B cell (primary cell): ENCODE measurements at places on chromosomes 4 and X. TPM values are rescaled to one million over a fixed set of nuclear protein-coding genes. Genes with fewer than 3 reads are reported as not detected.

The RASGEF1B gene
- 130 and 141 TPM in 2 replicates for total RNA-seq

GRCh38 chr4:10620935-10621488 is 63.6 kb downstream of the CLNK start:
- DNase-seq, result no peak

The MAGEB10 gene
- total RNA-seq, result not detected in 2 replicates

GRCh38 chr4:20829617-20830357 is 129.5 kb downstream of the PACRGL start:
- DNase-seq, result no peak

DNA sequence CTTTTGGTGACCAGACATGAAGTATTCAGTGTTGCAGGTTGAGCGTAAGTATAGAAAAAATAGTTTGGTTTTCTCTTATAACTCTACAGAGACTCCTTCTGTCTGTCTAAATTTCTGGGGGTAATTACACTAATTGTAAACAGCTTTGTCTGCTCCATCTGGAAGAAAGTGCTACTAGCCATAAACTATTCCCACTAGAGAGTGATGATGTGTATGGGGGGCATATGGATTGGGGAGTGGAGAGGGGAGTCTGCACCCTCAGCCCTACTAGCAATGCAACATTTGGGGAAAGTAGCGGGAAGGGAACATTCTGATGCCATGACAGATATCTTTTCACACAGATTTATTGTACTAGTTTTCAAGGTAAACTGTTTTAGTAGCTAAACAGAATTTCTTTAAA is 549.7 kb downstream of the TRIML1 start:
- DNase-seq, result no peak

The SPATA4 gene
- total RNA-seq, result not detected in 2 replicates

GRCh38 chrX:135484641-135485289 is 35.7 kb upstream of the INTS6L start:
- DNase-seq, result peak; percentile 52

The APLN gene
- total RNA-seq, result not detected in 2 replicates

DNA sequence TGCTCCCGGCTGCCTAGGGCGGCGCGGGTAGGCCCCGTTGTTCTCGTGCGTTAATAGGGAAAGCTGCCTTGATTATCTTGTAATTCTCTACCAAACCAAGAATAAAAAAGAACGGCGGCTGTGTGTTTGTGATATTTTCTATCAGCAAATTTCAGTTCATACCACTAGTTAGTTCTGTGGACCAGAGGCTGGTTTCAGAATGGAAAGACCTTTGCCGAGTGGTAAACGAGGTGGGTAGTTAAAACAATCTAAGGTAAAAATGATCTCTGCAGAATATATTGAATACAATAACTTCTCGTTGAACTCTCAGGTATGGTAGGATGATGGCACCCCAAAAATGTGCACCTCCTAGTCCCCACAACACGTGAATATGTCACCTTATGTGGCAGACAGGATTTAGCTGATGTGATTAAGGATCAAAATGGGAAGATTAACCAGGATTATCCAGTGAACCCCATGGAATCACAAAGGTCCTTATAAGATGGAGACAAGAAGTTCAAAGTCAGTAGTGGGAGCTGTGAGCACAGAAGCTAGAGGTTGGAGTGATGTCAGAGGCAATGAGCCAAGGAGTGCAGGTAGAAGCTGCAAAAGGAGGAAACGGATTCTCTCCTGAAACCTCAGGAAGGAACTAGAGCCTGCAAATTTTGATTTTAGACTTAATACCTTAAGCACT is 574 bp upstream of the CFAP97 start:
- DNase-seq, result peak; percentile 40

GRCh38 chr4:680928-681645 is 6.7 kb downstream of the MYL5 start:
- DNase-seq, result peak; percentile 72

The ABLIM2 gene
- 68.3 and 79.0 TPM in 2 replicates for total RNA-seq

DNA sequence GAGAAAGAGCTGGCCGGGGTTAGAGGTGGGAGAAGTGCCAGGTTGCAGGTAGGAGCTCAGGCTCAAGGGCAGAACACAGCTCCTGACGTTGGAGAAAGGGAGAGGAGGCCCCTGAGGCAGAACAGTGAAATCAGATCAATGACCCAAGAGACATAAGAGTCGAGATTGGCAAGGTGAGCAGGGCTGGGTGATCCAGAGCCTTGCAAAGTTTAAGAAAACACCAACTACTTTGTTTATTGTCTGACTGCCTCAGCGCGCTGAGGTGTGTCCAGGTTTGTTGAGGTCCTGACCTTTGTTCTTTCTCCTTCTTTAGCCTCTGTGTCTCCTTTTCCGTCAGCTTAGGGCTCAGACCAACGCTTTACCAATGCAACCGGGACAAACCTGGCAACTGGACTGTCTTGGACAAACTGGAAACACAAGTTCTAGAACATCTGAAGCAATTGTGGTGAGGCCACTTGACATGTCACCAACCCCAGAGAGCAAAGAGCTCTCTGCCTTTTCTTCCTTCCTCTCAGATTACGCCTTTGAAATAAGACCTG is 28.3 kb downstream of the CHRNA9 start:
- no peak for DNase-seq

GRCh38 chrX:100297728-100298127 is 112.3 kb downstream of the PCDH19 start:
- no peak for DNase-seq

- DNase-seq, result no peak
Measured at GRCh38 chr4:15427701-15428100, at the start of gene C1QTNF7. TSS of gene C1QTNF7 (plus strand) at chr4:15428033. CDS start at chr4:15435744, 7,711 bp downstream.

The ZNF280C gene
- total RNA-seq, result 7.0 and 7.1 TPM in 2 replicates

The SMAD1 gene
- not detected in 2 replicates for total RNA-seq

The ETDA gene
- not detected in 2 replicates for total RNA-seq

- peak; percentile 79 for DNase-seq
Measured at GRCh38 chr4:87073199-87074120, 138.6 kb downstream of the AFF1 start.

The HPGD gene
- 0.63 TPM in 1 of 2 replicates, not detected in the other for total RNA-seq

DNA sequence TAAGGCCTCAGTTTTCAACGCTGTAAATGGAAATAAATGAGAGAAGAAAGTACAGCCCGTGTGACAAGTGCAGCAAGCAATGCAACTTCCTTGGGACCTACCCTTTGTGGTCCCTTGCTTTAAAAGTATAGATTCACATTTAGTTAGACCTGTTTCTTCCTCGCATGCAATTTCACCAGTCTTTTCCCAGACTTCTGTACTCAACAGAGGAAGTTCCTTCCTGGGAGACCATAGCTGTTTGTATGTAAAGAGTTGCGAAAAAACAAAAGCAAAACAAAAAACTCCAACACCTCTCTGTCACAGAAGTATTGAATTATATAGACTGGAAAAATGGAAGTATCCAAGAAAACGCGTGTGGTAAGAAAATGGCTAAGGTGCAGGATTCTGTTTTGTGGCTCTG is 1.1 kb upstream of the IRF2 start:
- no peak for DNase-seq

The C4orf54 gene
- total RNA-seq, result not detected in 2 replicates

DNA sequence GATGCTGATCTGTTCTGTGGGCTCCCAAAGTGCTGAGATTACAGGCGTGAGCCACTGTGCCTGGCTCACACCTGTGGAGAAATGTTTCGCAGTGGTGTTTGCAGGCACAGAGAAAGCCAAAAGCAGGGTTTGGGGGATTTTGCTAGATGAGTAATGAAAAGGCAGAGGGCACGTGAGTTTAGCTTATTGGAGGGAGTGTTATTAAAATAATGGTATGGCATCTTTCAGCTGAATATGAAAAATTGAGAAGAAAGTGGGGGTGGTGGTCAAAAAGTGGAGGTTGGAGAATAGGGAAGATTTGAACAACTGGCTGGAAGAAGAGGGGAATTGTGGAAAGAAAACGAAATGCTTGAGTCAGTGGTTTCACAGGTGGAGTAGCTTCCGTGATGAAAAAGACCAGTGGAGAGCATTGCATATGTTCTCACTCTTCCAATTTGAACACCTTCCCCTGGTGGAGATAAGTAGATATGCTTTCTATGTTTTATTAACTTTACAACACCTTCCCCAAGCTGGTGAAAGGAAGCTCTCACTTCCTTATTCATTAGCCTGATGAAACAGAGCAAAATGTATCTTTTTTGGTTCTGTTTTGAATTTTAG is 1.1 kb upstream of the CHST7 start:
- peak; percentile 61 for DNase-seq

The CSAG2 gene
- not detected in 2 replicates for total RNA-seq

The ETFDH gene
- 8.8 and 10.8 TPM in 2 replicates for total RNA-seq

GRCh38 chr4:149187726-149188125 is 627.9 kb downstream of the IQCM start:
- DNase-seq, result no peak

The RNF212 gene
- total RNA-seq, result 3.8 and 5.9 TPM in 2 replicates

The CLIC2 gene
- total RNA-seq, result 0.10 and 0.15 TPM in 2 replicates

- peak; percentile 77 for DNase-seq
Measured at GRCh38 chrX:46912603-46913491, 626 bp downstream of the JADE3 start.

- DNase-seq, result no peak
Measured at GRCh38 chrX:13863324-13863723, 46.4 kb upstream of the GPM6B start.

DNA sequence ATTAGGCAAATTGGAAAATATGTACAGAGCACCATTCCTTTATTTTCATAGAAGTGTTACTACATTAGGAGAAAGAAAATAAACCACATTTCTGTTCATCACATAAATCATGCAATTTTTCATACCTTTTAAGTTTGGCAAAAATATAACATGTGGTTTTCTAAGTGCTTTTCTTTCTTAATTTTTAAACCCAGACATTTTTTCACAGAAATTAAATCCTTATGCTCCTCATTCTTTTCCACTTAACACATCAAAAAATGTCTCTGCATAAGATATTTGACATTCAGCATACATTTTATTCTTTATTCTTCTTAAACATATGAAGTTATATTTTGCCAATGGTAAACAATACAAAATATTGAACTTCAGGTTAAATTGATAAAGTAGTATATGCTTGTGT is 826.6 kb upstream of the SLIT2 start:
- no peak for DNase-seq

- DNase-seq, result no peak
Measured at GRCh38 chr4:60020389-60020788, 1179.7 kb upstream of the ADGRL3 start.

DNA sequence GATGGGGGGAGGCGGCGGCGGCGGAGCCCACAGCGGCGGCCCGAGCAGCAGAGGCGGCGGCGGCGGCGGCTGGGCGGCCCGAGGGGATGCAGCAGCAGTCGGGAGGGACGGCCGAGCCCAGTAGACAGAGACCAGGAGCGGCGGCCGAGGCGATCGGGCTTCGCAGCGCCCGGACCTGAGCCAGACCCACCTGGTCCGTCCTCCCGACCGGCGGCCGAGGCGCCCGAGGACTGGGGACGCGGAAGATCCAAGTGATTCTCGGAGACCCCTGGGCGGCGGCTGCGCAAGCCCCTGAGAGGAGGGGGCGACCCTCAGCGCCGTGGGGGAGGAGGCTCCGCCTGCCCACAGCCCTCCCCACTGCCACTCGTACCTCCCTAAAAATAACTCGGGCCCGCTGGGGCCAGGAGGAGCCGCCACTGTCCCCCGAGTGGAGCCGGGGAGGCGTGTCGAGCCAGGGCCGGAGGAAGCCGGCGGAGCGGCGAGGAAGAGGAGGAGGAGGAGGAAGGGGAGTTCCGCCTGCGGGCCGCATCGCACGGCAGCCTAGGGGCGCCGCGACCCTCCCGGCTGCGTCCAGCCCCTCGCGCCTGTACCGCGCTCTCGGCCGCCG is 608 bp downstream of the RAPGEF2 start:
- DNase-seq, result peak; percentile 75

GRCh38 chrX:110136136-110136535 is 133.2 kb downstream of the TMEM164 start:
- no peak for DNase-seq

The FAM47A gene
- not detected in 2 replicates for total RNA-seq

DNA sequence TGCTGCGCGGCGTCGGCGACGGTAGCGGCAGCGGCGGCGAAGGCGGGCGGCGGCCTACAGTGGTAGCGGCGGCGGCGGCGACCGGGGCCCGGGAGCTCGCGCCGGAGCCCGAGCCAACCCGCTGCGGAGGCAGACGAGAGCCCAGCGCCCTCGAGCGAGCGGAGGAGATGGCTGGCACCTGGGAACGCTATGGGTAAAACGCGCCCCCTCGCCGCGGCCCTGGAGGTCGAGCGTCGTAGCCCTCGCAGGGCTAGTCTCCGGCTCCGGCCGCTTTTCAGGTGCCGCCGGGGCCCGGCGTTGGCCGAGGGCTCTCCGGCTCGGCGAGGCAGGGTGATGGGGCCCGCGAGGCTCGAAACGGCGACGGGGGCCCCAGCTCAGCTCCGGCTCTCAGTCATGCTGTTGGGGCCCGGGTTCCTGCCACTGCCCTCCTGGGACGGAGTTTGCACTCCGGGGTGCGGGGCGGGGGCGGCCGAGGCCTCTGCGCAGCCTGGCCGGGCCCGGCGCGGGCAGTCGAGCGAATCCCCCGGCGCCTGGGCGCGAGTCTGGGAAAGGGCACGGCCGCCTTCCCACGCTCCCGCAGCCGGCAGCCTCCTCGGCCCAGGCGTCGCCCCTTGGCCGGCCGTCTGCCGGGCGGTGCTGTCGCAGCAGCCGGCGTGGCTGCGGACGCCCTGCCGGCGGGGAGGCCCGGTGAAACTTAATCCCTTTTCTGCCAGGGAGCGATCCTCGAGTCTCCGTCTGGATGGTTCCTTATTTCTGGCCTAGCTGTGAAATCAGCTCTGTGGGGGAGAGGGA is 768 bp downstream of the MID2 start:
- peak; percentile 57 for DNase-seq

The PPEF2 gene
- 0.07 and 0.24 TPM in 2 replicates for total RNA-seq

DNA sequence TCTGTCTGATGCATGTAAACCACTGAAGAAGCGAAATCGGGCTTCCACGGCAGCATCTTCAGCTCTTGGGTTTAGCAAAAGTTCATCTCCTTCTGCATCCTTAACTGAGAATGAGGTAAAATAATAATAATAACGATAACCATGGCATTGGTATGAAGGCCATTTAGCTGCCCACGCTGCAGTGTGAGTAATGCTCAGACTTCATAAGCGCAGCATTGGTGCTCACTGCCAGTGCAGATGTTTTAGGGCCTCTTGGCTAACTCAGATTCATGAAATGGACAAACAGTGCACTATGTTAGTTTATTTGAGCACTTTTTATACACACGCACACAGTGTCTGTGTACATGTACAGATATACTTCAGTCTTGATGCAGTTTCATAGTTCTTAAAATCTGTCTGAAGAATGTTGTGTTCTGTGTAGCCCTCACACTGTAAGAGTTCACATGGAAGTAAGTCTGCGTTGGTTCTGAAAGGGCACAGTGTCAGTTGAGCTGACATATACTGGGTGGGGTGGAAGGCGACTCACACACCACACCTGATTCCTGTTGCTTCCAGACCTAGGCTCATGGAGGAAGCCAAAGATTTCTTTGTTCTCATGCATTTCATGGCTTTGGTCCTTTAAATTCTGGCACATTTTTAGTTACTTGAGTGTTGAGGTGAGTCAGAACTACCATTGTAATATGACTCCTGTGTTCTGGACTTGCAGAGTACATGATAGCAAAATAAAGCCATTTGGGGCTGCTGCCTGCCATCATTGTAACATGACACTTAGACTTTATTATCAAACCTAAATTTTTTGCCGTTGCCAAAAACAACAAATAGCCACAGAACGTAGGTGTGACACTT is 68.7 kb downstream of the NSD2 start:
- no peak for DNase-seq
